ENCODE measurements at places on chromosomes 5 and 9.

DNA sequence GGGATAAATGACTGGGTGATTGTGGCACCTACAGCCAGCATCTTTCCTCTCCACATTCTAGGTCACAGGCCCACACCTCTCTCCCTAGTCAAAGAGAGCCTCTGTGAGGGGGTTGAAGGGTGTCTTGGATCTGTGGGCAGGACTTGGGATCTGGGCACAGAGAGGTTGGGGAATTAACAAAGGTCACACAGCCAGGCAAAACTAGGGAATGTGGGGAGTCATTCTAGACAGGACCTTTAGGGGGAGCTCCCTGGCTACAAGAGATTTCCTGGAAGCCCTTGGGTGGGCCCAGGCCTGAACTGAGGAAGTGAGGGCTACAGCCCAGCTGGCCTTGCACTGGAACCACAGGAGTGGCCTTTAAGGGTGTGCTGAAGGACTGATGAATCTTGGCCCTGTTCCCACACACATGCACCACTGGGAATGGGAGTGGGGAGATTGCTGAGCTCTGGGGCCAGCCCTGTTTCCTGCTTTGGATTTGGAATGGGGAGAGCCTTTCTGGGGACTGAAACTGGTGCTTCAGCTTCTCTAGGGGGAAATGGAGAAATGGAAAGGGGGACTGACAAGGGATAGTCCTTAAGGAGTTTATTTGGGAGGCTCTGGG lies 12.4 kb upstream of the CXXC5 start:
- DNase-seq: no peak

DNA sequence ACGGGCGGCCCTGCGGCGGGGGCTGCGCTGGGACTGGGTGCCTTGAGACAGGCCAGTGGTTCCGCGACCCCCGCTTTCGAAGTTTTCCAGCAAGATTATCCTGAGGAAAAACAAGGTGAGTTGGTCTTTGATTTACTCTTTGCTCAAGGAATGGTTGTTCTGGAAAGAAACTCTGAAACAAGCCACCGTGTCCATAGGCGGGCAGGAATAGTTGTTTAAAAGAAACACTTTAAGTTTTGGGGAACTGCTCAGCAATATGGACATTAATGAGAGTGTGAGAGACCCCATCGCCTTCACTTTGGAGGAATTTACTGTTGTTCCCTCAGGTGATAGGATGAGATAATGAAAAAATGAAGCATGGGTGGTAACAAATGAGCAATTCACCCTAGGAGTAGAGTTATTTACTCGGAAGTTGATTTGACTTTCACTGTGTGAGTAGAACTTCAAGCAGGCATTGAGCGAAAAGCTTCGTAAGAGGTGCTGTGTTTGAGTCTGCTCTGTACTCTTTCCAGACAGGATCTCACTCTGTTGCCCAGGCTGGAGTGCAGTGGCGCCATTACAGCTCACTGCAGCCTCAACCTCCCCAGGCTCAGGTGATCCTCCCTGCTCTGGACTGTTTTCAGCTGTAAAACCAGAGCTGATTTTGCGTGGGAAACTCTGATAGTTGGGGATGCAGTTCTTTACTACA lies 1.1 kb downstream of the DMRTA1 start:
- no peak for DNase-seq

DNA sequence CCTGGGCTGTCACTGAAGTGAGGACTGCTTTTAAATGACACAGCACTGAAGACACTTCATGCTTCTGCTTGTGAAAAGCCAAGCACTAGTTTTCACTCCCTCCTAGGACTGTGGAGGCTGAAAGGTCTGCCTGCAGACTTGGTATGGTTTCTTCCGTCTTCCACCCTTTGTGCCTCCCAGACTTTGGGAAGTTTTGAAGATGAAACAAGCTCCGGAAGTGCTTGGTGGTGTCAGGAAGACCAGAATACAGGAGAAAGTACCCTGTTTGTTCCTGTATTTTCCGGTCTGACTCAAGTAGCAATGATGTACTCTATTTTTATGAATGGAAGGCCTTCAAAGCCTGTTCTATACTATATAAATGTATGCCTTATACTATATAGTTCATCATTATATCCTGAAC lies 222.7 kb downstream of the PDZD2 start:
- no peak for DNase-seq

GRCh38 chr5:125848751-125849150 lies 574.5 kb upstream of the GRAMD2B start:
- DNase-seq: no peak

DNA sequence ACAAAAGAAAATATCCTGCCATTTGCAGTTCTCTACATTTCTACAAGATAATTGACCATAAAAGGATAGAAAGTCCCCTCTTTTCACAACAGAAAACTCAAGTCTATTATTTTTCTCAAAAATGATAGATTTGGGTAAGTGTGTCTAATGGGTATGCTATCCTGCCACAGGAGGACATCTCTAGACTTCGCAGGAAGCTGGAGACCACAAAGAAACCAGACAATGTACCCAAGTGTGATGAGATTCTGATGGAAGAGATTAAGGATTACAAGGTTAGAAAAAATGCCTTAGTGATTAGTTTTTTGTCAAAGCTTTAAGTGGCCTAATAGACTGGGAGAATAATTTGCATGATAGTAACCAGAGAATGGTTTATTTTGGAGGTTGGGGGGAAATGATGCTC lies 28.1 kb downstream of the RNF20 start:
- no peak for DNase-seq

- DNase-seq: no peak
Observed at GRCh38 chr9:125233678-125234077, 7.5 kb downstream of the HSPA5 start.

DNA sequence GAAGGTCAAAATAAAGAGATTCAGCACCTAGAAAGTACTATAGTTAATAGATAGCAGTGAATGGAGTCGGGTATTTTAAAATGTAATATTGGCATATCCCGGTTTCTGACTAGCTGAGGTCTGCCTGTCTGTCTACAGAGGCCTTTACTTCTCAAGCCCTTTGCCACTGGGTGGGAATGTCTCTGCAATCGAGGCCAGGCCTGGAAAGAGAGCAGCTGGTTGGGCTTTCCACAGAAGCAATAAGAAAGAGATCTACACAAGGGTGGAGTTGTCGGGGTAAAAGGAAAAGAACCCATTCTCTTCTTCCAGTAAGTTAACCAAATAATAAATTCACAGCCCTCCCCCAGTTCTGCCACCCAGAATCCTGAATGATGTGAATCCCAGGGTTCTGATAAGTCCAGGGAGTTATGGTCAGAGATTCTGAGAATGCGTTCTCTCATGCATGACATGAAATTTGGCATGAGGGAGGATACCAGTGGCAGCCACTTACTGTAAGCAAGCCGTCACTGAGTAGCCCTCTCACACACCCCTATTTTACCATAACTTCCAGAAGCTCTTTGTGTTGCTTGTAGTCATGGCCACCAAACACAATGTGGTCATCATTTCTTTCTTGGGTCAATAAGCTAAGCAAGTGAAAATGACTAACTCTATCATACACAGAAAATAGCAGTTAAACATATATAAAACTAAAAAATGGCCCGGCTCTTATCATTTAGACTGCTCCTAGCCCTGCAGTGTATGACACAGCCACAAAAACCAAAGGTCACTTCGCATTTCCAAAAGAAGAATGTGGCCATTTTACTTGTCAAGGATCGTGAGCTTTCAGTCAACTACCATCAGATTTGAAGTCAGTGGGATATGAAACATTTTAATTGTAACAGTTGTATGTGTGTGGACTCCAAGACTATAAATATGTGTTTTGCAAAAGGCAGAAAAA lies 185.0 kb downstream of the GLIS3 start:
- no peak for DNase-seq

Measured in effector CD4-positive, alpha-beta T cell (primary cell).